Psoas muscle (tissue), 8 donors: ENCODE measurements at places on chromosomes 4 and X.

- no peak for DNase-seq
Measured at GRCh38 chr4:48645225-48645794, 134.8 kb downstream of the FRYL start.

DNA sequence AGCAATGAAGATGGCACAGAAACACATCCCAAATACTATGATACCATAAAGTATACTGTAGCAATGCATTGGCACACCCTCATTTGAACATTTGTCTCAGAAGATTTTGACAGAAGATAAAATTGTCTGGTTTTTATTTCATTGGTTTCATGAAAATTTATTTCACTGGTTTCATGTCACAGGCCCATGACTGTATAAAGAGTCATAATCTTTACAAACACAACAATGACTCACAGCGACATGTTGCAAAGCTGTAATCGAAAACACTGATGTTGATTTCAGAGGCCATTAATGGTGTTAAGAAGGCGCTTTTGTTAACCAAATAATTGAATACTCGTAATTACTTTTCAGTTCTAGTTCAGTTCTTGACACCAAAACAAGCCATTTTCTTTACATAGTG is 8.1 kb upstream of the DTHD1 start:
- DNase-seq, result no peak

DNA sequence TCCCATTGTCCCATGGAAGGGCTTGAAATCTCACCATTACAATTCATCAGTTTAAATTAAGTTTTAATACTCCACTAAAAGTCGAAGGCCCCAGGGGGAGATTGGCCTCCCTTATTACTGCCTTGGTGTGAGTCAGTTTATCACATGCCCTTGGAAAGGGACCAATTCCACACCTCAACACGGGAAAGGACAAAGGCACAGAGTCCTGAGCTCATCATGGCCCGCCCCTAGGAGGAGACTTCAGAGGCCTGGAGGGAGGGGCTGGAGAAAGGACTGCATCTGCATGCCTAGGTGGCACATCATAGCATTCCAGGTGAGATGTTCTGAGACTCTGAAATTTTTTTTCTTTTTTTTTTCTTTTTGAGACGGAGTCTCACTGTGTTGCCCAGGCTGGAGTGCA is 2.8 kb upstream of the SEL1L3 start:
- no peak for DNase-seq

GRCh38 chrX:154712781-154713740 is 37.8 kb downstream of the GAB3 start:
- DNase-seq, result no peak

- DNase-seq, result no peak
Measured at GRCh38 chr4:67700116-67700737, 728 bp downstream of the UBA6 start.

DNA sequence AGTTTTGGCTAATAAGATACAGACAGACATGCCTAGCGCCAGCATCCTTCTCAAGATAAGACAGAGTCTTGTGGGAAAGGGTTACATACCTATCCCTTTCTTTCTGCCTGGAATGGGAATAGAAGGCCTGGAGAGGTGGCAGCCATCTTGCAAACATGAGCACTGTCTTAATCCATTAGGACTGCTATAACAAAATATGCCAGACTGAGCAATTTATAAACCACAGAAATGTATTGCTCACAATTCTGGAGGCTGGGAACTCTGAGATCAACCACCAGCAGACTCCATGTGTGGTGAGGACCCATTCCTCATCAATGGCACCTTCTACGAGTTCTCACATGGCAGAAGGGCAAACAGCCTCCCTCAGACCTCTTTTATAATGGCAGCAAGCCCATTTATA is 26.5 kb upstream of the NEIL3 start:
- no peak for DNase-seq

- no peak for DNase-seq
Measured at GRCh38 chrX:39802354-39802753, 295.4 kb downstream of the BCOR start.

- DNase-seq, result no peak
Measured at GRCh38 chr4:4694296-4694772, 152.5 kb upstream of the STX18 start.

DNA sequence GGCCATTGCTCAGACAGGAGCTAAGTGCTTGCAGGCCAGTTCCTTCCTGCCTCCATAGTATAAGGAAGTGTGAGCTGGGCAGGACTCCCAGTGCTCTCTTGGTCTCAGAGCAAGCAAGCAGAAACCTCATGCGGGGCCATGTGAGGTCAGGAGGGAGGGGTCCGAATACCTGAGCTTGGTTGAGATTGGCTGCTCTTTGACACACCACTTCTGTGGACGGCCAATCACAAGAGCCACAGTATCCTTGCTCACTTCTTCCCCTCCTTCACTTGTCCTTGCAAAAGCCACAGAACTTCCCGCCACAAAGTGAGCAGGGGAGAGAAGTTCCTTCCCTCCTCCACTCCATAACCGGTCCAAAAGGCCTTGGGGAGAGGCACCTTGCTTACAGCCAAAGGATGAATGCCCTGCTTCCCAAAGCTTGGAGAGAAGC is 56.7 kb downstream of the PRPS1 start:
- DNase-seq, result peak; percentile 64

DNA sequence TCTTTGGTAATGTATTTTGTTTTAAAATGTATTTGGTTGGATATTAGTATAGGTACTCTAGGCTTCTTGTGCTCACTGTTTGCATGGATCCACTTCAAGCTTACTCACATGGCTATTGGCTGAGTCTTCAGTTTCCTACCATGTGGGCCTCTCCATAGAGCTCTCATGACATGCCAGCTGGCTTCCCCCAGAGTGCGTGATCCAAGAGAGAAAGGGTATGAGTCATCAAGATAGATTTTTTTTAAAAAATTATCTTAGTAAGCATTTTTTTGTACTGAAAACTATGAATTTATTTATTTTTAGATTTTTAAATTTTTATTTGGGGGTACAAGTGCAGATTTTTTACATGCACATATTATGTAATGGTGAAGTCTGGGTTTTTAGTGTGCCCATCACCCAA is 219.1 kb upstream of the AMOT start:
- DNase-seq, result no peak

- DNase-seq, result peak; percentile 70
Measured at GRCh38 chr4:1855333-1856070, 454 bp downstream of the LETM1 start.

GRCh38 chrX:154779261-154779660 is 16.6 kb downstream of the DKC1 start:
- DNase-seq, result no peak

GRCh38 chrX:53738370-53738906 is 51.9 kb upstream of the HUWE1 start:
- DNase-seq, result no peak

- DNase-seq, result no peak
Measured at GRCh38 chr4:107261241-107261874, 225.2 kb upstream of the DKK2 start.

- no peak for DNase-seq
Measured at GRCh38 chr4:38223782-38224236, 263.6 kb downstream of the PTTG2 start.

DNA sequence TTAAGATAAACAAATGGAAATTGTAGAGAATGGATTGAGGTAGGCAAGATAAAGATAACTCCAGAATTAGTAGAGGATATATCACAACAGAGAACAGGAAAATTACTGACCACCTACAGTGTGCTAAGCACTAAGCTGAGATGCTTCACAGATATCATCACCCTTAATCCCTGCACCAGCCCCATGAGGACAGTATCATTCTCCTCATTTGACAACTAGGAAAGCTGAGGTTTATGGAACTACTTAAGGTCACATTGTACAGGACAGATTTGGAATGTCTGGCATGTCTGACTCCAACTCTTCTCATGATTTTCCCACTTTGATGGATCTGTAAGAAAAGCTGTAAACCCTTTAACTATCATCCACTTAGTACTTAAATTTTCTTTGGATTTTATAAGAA is 95.5 kb downstream of the CASK start:
- no peak for DNase-seq

GRCh38 chrX:66046612-66047235 is 6.8 kb upstream of the VSIG4 start:
- DNase-seq, result no peak

DNA sequence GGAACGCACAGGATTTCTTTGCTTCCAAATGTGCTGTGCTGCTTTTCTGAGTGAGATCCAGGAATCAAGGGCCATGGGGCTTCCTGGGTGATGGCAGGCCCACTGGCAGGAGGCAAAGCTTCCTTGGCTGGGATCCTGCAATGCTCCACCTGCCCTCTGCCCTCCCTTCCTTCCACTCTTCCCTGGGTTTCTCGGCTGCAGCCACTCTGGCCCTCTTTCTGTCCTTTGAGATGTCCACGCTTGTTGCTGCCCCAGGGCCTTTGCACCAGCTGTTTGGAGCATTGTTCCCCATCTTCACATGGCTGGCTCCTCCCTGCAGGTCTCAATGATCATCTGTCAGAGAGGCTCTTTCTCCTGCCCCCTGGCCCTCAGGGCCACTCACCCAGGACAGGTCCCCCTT is 78.9 kb downstream of the PSAPL1 start:
- no peak for DNase-seq

GRCh38 chrX:13357925-13358324 is 38.1 kb upstream of the ATXN3L start:
- no peak for DNase-seq

DNA sequence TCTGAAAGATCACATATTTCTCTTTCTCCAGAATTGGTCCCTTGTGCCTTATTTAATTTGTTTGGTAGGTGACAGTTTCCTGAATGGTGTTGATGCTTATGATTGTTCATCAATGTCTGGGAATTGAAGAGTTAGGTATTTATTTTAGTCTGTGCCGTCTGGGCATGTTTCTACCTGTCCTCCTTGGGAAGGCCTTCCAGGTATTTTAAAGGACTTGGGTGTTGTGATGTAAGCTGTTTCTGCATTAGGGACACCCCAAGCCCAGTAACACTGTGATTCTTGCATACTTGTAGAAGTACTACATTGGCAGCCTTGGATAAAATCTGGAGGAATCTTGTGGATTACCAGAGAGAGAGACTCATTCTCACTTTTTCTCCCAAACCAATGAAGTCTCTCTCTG is 120.8 kb upstream of the CXXC4 start:
- DNase-seq, result no peak

DNA sequence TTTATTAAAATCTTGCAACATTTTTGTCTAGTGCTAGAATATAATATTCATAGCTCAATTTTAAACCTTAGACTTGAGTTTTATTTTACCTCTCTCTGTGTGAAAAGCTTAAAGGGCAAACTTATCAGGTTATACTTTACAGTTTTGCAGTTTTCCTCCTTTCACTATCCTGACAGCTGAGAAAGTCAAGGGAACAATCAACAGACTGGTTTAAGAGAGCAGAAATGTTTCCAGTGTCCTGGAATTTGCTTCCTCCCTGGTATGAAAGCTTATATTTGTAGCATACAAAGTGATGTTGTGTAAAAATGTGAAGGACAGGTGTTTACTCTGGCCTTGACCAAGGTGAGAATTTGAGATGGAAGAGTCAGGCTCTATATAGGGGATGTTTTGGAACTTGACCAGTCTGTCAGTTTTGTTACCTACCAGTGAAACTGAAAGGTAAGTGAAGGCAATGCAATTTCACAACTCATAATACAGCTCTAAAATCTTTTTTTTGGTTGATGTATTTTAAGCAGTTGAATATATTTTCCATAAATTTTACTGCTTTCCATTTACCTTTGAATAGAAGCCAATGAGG is 64.6 kb downstream of the FHIP1A start:
- DNase-seq, result no peak

DNA sequence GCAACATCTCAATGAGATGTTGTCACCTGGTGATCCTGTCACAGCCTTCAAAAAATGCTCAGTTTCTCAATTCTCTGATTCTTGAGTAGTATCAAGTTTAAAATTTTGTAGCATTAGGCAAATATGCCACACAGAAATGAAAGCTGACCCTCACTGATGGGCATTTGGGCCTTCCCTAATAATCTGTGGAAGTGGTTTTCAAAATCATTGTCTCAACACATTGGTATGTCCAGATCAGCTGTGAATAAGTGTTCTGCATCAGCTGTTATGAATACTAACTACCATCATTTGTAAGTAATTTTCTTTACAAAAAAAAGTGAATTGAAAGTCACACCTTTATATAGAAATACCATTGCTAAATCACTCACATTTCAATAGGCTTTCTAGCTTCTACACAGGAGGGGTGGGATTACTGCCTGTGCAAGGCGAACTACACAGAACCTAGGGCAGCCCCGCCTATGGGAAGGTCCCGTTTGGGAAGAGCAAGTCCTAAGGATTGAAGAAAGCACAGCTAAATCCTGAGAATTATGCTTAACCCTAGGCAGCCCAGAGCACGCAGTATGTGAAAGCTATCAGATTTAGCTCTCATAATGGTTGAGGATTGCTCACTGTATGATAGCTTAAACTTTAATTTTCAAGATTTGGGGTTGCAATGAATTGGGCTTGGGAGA is 73.4 kb downstream of the GPC3 start:
- DNase-seq, result no peak

GRCh38 chr4:147285751-147286150 is 195.1 kb upstream of the EDNRA start:
- no peak for DNase-seq

DNA sequence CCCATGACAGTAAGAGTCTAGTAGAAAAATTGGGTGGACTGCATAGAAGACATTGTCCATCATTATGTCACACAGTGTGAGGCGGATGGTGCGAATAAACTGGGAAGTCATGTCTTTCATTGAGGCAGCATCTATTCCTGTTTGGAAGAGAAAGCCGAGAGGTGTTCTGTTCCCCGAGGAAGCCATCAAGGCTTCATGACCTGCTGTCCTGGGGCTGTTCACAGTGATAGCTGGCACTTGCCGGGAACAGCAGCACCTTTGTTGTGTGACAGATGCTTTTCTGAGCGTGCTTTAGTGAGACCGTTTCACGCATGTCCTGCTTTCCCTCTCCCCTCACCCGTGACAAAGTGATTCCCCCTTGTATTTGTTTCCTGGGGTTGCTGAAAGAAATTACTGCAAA is 20.3 kb downstream of the RGS12 start:
- no peak for DNase-seq

DNA sequence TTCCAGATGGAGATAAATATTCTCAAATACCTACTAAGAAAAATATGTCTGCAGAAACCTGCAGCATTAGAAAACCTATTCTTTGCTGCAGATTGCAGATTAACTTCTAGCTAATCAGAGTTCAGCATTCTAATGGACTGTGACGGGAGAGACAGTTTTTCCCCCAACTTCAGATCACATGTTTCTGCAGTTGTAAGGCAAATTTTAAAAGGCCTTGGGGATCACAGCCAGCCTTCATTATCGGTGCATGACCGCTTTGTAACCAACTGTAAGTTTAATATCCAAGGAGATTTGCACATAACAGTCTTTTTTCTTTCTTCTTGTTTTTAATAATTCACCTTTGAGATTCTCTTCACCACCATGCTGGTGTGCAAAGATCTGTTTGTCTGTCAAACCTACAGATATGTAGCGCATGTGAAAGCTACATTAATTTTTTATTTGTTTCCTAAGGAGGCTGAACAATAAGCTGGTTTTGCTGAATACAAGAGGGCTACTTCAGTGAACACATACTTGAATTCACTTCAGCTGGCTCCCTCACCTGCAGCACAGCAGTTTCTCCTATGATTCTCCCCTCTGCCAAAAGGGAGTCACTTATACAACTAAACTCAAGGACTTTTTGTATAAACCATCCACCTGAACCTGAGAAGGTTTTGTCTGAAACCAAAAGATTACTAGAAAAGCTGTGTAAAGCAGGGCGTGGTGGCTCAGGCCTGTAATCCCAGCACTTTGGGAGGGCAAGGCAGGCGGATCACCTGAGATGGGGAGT is 488.5 kb downstream of the RPA4 start:
- DNase-seq, result no peak
